ENCODE measurements at places on chromosomes 12 and 14.

- no peak for DNase-seq
Measured at GRCh38 chr12:80792861-80793260, 76.1 kb downstream of the MYF5 start.

DNA sequence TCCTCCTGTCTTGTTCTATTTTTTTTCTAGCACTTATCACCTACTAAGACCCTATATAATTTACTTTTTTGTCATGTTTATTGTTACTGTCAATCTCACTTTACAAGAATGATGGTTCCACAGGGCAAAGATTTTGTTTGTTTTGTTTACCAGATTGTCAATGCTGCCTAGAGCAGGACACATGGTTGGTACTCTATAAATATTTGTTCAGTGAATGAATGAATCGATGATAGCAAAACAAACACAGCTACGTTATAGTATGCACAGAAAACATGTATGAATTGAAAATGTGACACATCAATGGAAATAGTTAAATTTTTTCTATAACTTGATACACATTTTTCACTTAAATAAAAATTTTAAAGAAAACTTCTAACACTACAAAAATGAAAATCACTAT is 67.1 kb upstream of the KRR1 start:
- DNase-seq = no peak

- no peak for DNase-seq
Measured at GRCh38 chr14:73462815-73463214, 4.5 kb upstream of the NUMB start.

DNA sequence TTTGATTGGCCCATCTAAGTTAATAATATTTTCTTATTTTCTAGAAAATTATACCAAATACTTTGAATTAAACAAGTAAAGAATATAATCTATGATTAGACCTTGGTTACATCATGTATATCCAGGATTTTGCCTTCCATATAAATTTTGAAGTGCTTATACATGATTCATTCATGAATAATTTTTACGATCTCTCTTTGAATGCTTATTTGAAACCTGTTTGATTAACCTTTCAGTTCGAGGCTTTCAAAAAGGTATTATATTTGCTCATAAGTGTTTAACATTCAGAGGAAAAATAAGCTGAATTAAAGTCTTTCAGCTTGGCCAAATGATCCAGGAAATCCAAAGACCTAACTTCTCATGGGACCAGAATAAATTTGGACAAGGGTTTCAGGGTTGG is 495.2 kb upstream of the GARIN6 start:
- DNase-seq = no peak

DNA sequence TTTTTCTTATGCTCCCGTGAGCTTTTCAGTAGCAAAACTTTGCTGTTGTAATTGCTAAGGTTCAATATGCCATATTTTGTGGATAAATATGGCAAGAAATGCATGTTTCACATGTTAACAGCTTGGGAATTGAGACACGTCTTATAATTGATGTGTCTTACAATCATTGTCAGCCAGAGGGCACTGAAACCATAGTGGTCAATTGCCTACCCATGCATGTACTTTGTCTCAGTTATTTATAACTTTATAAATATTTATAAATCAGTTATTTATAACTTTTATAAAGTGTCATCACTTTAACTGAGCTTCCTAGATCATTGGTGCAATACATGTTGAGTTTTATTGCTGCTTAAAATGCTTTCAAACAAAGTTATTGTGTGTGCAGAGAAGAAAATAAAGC is 82.0 kb downstream of the CATSPERB start:
- DNase-seq = peak; percentile 30

- no peak for DNase-seq
Measured at GRCh38 chr14:73426877-73427276, 31.5 kb downstream of the NUMB start.

GRCh38 chr14:90428676-90429075 is 31.8 kb downstream of the CALM1 start:
- DNase-seq = peak; percentile 41

DNA sequence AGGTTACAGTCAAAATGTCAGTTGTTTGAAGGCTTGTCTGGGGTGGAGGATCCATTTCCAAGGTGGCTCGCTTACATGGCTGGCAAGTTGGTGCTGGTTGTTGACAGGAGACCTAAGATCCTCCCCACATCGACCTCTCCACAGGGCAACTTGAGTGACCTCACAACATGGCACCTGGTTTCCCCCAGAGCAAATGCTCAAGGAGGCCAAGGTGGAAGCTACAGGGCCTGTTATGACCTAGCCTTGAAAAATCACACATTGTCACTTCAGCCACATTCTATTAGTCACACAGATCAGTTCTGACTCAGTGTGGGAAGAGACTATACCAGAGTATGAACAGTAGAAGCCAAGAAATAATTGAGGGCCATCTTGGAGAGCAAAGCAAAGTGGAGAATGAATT is 11.3 kb upstream of the GNG2 start:
- DNase-seq = no peak

GRCh38 chr12:30845676-30846075 is 80.9 kb upstream of the TSPAN11 start:
- no peak for DNase-seq

DNA sequence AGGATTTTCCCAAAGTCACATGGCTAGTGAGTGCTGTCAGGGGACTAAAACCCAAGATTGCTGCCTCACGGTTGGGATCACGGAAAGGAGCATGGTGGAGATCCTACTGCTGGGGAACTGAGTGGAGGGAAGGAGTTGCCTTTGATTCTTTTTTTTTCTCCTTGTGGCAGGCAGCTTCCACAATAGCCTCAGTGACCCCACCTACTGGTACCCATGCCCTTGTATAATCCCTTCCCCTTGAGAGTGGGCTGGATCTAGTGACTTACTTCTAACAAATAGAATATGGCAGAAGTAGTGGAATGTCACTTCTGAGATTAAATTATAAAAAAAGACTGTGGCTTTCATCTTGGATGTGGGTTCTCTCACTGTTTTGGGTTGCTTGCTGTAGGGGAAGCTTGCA is 135.7 kb downstream of the DICER1 start:
- DNase-seq = no peak

GRCh38 chr14:98999901-99000300 is 272.1 kb downstream of the BCL11B start:
- no peak for DNase-seq

- peak; percentile 24 for DNase-seq
Measured at GRCh38 chr14:73777420-73777819, 63.2 kb upstream of the PNMA1 start.

- DNase-seq = no peak
Measured at GRCh38 chr12:119235197-119235751, 56.5 kb downstream of the HSPB8 start.

- DNase-seq = no peak
Measured at GRCh38 chr12:106046947-106047346, 91.8 kb downstream of the NUAK1 start.

- DNase-seq = no peak
Measured at GRCh38 chr12:10563002-10563401, 50.4 kb downstream of the MAGOHB start.

- DNase-seq = no peak
Measured at GRCh38 chr14:52314595-52315354, 663 bp downstream of the PTGER2 start.

DNA sequence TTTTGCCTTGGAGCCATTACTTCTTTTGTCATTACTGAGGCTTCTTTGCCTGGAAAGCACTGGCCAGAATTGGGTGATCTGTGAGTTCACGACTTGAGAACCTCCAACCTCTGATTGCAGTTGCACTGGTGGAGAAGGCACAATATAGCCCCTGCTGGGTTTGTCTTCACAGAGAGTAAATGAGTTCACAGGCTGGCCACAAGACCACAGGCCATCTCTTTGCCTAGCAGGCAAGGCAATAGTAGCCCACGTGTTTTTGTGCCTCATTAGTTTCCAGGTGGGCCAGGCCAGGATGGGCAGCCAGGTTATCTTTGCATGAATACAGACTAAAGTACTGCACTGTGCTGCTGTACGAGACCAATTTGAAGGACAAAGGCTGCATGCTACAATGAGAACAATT is 468.8 kb downstream of the NRXN3 start:
- no peak for DNase-seq

DNA sequence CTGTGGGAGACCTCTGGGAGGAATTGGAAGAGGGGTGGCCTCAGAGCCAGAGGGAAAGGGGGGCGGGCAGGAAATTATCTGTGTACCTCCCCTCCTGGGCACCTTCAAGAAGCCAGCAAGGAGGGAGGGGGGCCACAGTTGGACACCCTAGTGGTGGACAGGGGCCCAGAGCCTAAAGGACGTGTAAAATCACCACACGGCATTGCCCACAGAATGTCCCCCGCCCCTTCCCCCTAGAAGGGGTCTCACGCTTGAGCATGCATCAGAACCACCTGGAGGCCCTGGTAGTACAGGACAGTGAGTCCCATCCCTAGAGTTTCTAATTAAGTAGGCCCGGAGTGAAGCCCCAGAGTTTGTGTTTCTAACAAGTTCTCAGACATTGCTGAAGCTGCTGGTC is 8.2 kb downstream of the ENDOU start:
- no peak for DNase-seq

GRCh38 chr12:26116829-26117715 is 7.8 kb downstream of the BHLHE41 start:
- DNase-seq = no peak

DNA sequence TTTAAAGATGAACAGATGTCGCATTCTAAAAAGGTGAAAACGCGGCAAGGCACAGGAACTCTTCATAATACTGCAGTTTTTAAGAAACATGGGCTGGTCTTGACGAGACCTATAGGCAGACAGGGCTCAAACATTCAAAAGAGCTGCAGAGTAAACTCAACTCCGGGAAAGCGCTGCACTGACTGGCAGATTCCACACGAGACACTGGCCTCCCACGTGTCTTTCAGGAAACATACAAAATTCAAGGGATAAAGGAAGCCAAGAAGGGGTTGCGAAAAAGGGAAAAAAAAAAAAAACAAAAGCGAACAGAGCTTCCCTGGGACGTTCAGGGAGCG is 614 bp upstream of the ARF6 start:
- peak; percentile 72 for DNase-seq

DNA sequence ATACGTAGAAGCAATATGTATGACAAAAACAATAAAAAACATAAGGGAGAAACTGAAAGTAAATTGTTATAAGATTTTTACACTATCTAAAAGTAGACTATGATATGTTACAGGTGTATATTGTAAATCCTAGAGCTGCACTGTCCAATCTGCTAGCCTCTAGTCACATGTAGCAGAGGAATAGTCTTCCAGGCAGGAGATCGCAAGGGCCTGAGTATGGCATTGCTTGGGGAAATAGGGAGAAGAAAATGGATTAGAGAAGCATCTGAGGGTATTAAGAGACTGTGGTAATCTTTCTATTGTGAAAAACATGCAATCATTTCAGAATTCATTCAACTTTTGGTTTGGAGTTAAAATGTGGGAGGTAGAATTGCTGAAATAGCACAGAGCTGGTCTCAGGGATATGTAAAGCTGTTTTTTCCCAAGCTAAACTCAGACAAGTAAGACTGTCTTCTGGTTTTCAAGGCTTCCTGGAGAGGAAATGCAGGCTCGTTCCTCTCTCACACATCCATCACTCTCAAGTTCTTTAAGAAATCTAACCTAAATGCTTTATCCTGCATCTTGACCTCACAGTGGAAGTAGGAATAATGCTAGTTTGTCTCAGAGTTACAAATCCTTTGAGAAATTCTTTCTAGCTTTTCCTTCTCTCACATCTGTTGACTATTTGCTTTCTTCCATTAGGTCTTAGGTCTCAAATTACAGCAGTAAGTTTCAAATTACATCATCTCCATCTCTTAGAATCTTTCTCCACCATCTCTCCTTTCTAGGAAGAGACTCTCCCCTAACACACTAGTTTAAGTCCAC is 7.6 kb upstream of the CCDC184 start:
- DNase-seq = no peak

DNA sequence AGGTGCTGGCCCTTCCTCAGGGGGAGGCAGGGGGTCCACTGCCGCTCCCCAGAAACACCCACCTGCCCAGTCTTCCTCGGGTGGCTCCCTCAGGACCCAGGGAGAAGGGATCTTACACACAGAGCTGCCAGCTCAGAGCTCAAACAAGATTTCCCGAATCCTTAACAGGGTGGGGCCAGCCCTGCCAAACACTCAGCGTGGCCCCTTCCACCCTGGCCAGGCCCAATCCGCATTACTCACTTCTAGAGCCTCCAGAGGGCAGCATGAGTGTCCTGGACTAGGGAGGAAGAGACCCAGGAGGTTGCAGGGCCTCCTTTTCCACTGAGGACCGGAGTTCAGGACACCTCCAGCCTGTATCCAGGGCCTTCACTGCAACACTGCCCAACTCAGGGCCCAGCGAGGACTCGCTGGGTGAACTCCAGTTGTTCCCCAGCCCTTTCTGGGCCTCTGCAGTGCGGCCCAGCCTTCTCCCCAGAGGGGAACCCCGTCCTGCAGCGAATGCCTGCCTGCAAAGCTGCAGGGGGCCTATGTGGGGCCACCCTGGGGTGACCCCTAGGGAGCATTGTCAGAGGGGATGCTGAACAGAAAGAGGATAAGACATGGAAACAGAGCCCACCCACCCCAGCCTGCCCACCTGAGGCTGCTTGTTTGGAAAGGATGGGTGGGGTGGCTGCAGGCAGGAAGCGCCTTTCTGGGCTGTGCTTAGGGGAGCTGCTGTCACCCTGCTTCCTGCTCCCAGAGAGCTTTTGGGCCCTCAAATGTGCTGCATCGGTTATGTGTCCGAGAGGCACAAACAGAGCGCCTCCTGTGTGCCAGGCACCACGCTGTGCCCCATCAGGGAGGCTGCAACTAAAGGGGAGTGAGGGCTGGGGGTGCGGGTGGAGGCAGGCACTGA is 43.8 kb downstream of the CCNK start:
- DNase-seq = peak; percentile 65

DNA sequence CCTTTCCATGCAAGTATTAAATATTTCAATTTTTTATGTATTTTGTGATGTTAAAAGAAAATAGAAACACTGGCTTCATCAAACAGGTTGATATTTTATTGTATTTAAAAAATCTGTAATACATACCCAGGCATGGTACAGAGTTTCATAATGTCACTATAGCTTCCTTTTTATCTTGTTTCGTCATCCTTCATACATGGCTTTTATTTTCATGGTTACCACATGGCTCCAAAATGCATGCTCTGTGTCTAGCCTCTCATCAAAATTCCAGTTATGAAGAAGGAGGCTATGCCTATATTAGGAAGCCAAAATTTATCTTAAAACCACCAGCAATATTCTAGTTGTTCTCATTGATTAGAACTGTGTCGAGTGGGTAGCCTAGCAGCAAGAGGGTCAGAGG is 464.8 kb downstream of the BTG1 start:
- no peak for DNase-seq

- no peak for DNase-seq
Measured at GRCh38 chr12:48121522-48121921, 2.4 kb downstream of the PFKM start.

- no peak for DNase-seq
Measured at GRCh38 chr12:22899184-22899583, 274.2 kb downstream of the ETNK1 start.

- DNase-seq = no peak
Measured at GRCh38 chr14:58313699-58314098, 15.3 kb downstream of the ARID4A start.

GRCh38 chr14:54867011-54867410 is 35.6 kb downstream of the GCH1 start:
- DNase-seq = peak; percentile 33

DNA sequence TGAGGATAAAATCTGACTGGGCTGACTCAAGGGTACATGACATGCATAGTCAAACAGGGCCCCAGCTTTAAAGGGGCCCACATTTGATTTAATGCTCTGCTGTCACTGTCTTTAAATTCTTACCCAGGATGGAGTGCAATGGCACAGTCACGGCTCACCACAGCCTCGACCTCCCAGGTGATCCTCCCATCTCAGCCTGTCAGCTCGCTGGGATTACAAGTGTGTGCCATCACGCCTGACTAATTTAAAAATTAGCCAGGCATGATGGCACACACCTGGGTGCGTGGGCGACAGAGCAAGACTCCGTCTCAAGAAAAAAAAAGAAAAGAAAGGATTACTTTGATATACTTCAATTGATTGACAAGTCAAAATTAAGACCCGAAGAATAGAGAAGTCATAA is 9.2 kb upstream of the PLBD1 start:
- no peak for DNase-seq
